ENCODE measurements at places on chromosomes 11 and 22.

GRCh38 chr11:116731097-116731761 lies 41.6 kb downstream of the BUD13 start:
- DNase-seq = no peak

GRCh38 chr22:29344137-29344536 lies 28.6 kb upstream of the RASL10A start:
- DNase-seq = no peak

DNA sequence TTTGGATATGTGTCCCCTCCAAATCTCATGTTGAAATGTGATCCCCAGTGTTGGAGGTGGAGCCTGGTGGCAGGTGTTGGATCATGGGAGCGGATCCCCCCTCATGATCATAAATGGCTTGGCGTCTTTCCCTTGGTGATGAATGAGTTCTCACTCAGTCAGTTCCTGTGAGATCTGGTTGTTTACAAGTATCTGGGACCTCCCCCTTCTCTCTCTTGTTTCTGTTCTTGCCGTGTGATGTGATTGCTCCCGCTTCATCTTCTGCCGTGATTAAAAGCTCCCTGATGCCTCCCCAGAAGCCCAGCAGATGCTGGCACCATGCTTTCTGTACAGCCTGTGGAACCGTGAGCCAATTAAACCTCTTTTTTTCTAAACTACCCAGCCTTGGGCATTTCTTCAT lies 102.2 kb downstream of the SEZ6L start:
- DNase-seq = no peak

DNA sequence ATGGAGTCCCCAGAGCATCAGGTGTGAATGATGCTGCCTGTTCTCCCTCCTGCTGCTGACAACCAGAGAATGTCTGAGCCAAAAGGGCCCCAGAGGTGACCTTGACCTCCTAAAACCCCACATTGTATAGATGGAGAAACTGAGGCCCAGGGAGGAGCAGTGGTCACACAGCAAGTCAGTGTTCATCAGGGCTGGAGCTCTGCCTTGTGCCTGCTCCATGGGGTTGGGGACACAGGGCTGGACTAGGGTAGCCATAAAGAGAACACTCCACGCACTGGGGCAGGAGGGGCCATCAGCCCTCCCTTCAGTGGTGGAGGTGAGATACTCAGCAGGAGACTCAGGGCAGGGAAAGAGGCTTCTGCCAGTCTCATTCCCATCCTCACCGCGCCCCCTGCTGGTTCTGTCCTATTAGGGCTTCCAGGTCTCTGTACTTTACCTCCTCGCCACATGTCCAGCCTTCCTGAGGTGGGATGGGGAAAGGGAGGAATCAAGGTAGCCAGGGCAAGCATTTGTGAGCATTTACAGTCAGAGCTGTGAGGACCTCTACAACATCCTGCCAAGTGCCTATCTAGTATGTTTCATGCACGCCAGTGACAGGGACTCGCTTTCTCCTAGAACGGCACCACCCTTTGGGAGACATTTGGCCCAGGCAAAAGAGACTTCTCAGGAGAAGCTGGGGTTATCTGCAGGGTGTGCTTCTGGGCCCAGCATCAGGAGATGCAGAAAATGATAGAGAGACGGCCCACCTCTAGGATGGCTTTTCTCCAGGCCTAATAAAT lies 43.2 kb downstream of the NEU3 start:
- no peak for DNase-seq

GRCh38 chr11:34275486-34275885 lies 82.3 kb downstream of the ABTB2 start:
- no peak for DNase-seq

DNA sequence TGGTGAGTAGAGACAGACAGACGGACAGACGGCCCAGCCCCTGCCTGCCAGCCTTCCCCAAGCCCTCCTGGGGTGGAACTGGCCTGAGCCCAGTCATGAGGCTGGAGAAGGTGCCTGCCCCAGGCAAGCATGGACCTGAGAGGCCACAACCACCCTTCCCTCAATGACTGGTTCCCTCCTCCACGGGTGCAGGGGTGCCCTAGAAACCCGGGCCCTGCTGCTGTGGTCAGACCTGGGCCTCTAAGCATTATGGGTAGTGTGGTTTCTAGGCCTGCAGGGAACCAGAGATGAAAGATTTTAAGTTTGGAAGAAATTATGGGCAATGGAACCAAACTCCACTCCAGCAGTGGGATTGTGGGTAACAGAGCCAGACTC lies 13.5 kb downstream of the RHBDD3 start:
- DNase-seq = no peak

GRCh38 chr11:20013346-20014066 lies 146.8 kb downstream of the DBX1 start:
- DNase-seq = no peak

DNA sequence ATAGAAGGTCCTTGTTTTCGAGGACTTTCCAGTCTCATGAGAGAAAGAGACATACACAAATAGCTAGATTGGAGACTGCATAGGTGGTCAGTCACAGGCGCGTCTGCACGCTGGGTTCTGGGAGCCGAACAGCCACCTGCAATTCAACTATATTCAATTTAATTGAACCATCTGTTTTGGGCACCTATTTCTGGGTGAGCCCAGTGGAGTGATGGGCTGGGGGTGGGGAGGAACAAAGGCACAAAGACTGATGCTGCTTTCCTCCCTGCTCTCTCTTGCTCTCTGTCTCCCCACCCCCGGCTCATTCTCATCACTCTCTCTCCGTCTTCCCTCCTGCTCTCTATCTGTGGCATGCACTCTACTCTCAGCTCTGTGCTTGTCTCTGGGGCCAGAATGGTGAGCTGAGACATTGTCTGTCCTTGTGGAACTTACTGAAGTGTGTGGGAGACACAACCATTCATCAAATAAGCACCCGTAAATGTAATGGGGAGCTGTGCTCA lies 48.1 kb upstream of the B3GAT1 start:
- DNase-seq = no peak

DNA sequence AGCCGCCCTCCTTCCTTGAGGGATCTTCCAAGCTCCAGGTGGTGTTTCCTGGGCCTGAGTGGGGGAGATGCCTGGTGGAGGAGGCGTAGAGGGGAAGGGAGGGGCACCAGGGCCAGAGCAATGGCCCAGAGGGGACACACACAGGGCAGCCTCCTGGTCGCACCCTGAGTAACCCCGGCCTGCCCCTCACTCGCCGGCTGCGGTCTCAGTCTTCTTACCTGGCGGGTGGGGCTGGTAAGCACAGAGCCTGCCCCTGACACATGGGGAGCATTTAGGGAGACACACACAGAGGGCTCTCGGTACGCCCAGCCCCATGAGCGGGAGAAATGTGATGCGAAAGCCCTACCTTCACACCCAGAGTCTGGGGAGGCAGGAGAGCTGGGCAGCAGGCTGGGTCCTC lies 23.9 kb downstream of the IGF2 start:
- DNase-seq = no peak

- no peak for DNase-seq
Observed at GRCh38 chr11:73204711-73205121, 13.4 kb upstream of the P2RY2 start.

DNA sequence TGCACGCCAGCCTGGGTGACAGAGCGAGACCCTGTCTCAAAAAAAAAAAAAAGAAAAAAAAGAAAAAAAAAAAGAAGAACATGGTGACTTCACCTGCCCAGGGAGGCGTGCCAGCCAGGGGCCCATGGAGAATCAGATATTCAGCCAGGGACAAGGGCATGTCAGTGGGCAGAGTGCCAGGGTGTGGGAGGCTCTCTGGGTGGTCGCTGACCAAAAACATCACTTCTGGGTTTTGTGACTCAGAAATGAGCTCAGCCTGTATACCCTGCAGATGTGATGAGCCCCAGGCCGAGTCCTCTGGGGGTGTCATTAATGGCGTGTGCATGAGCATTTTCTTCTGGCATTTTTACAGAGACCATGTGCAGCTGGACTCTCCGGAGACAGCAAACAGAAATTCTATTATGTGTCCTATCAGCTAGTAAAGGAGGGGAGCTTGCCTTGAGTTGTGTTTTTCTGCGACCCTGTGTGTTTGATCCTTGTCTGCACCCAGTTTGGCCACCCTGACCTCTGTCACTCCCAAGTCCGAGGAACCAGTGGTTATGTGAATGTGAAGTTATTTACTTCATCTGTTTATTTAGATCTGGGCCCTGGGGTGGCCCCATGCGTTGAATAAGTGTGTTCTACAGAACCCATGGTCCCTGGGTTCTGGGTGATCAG lies 53.6 kb downstream of the BCR start:
- DNase-seq = no peak

DNA sequence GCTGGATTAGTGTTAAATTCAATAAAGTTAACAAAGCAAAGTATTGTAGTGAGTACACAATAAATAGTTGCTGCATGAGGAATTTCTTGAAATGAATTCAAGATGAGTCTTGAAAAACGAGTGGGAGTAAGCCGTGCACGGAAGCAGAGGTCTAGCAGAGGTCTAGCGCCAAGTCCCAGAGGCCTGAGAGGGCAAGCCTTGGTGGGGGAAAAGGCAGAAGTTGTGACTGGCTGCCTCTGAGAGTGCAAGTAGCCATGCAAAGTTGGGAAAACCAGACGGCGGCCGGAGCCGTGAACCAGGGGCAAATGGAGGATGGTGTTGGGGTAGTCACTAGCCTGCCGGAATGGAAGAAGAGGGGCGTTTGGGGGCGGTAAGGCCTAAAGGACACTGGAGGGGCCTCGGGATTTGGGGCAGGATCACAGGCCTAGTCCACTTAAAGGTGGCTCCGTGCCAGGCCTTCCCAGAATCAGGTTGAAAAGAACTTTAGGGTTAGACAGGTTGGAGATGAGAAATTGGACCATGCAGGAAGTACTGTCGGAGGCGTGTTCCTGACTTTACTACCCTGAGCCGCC lies 379 bp upstream of the SLC3A2 start:
- DNase-seq = no peak

- DNase-seq = no peak
Observed at GRCh38 chr11:9020916-9021315, 17.1 kb upstream of the NRIP3 start.

GRCh38 chr11:92852946-92853345 lies 116.5 kb upstream of the MTNR1B start:
- no peak for DNase-seq

- DNase-seq = no peak
Observed at GRCh38 chr22:32745251-32745995, 56.1 kb upstream of the TIMP3 start.

DNA sequence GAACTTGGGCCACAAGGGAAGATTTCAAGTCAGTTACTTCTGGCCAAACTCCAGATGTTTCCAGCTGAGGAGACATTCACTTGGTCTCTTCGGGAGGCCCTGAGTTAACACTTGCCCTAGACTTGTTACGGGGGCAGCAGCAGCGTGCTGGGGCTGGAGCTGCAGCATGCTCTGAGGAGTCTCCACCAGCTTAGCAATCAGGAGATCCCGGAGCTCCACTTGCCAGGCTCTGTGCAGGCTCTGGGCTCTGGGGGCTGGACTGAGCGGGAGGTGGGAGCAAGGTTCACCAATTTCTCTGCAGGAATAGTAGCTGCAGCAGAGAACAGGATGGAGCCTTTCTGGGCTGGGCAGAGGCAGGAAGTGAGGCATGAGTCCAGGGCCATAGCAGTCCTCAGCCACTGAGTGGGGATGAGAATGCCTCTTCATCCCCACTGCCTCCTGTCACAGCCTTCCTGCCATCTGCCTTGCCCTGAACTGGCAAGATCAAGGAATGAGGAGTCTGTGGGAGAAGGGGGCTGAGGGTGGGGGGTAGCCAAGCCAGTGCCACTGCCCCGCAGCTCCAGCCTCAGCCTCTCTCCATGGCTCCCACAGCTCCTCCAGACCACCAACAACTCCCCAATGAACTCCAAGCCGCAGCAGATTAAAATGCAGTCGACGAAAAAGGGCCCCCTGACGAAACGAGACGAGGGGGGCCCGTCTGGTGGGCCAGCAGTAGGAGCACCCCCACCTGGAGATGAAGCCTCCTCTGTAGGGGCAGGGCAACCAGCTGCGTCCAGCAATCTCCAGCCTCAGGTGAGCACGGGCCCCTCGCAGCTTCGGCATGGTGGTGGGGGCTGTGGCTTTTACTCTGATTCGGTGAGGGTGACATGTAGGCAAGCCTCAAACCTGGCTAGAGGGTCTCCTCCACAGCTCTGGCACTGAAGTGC lies 23.4 kb downstream of the GTPBP1 start:
- DNase-seq = no peak

GRCh38 chr11:12066056-12066798 lies 44.2 kb upstream of the MICAL2 start:
- no peak for DNase-seq

DNA sequence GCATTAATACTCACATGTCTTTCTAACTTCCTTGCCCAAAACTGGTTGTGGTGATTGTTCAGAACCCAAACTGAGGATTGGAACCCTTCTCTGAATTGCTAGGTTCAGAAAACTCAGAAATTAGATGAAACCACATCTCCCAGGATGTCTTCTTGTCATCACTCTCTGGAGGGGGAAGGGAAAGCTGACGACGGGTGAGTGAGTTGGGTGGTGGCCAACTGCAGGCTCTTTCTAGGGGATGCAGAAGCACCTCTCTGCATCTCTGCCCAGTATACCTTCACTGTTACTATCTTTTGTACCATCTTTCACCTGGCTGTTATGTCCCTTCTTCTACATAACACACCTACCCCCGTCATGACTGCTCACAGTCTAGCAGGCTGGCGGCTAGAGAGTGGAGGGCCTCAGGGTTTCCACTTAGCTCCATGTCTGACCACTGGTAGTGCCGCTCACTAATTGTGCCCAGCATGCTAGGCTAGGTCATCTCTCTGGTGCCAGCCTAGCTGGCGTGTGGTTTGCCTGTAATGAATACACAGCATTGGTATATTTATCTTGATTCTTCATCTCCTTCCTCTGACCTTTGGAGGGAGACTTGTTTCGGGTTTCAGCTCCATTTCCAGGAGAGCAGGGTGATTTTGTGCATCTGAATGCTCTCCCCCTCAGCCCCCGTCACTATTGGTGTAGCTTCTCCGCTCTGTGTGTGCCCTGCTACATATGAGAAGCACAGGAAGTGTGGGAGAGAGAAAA lies 7.3 kb downstream of the GRAMD1B start:
- DNase-seq = no peak

GRCh38 chr11:86749376-86749775 lies 51.0 kb upstream of the PRSS23 start:
- DNase-seq = no peak

- no peak for DNase-seq
Observed at GRCh38 chr11:65429068-65429681, 6.6 kb downstream of the NEAT1 start.
